PC-3 (cell line): ENCODE measurements at places on chromosomes 7 and 10. TPM values are rescaled to one million over a fixed set of nuclear protein-coding genes. Genes with fewer than 3 reads are reported as not detected.

The ZNF853 gene
- total RNA-seq, result 1.0 and 1.6 TPM in 2 replicates

DNA sequence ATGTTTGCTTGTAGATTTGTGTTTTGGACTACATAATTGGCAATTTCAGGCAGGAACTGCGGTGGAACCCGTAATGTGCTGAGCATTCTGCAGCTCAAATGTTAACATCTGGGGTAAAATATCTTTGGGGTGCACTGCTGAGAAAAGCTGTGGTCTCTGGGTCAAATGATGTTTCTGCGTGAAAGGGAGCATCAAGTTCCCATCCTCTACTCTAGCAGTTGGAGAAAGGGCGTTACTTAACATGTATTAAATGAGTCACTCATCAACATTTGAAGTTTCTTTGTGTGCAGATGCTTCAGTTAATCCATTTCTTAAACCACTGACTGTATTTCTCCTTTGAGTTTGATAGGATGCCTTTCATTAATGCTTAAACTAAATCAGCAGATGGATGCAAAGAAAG is 273.1 kb upstream of the PITRM1 start:
- H3K4me3 ChIP-seq, result no peak overlapping the region
- H3K36me3 ChIP-seq, result no peaks in the 10 kb centered on the region
- H3K27ac ChIP-seq, result no peak overlapping the region
- H3K4me1 ChIP-seq, result no peaks in the 10 kb centered on the region
- H3K27me3 ChIP-seq, result no peaks in the 10 kb centered on the region
- DNase-seq, result no peak

DNA sequence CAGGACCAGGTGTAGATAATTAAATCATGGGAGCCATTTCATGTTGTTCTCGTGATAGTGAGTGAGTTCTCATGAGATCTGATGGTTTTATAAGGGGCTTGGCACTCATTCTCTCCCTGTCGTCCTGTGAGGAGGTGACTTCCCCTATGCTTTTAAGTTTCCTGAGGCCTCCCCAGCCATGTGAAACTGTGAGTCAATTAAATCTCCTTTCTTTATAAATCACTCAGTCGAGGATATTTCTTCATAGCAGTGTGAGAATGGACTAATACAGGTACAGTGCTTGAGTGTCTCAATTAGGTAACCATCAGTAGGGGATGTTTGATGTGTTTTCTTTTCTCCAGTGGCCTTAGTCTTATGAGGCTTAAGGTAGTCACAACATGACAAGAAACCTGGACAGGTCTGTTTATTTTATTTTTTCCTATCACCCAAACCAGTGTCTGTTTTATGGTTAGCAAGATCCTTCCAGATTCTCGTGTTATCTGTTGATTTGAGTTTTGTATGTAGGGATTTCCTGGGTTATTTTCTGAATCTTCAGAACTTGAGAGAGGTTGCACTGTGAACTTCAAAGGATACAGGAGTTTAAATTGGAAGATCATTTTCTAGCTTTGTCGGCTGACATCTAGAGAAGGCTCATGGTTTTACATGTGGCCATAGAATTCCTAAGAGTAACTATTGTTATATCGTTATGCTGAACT is 32.1 kb downstream of the UMAD1 start:
- H3K27ac ChIP-seq, result no peak overlapping the region
- H3K27me3 ChIP-seq, result no peaks in the 10 kb centered on the region
- H3K4me1 ChIP-seq, result no peaks in the 10 kb centered on the region
- DNase-seq, result no peak
- no peaks in the 10 kb centered on the region for H3K36me3 ChIP-seq
- H3K4me3 ChIP-seq, result no peak overlapping the region

- H3K27ac ChIP-seq, result no peak overlapping the region
- no peak overlapping the region for H3K4me3 ChIP-seq
- H3K27me3 ChIP-seq, result peaks cover 19% of the 10 kb centered on the region
- no peaks in the 10 kb centered on the region for H3K36me3 ChIP-seq
- no peak for DNase-seq
These were observed 6.5 kb upstream of the WDR86 start for GRCh38 chr7:151416112-151416940.

The ANKRD22 gene
- total RNA-seq, result 5.0 and 6.2 TPM in 2 replicates

GRCh38 chr10:35126062-35126529 is 550 bp upstream of the CREM start:
- DNase-seq, result no peak
- peak overlapping the region; percentile 27 for H3K27ac ChIP-seq
- peaks cover 36% of the 10 kb centered on the region for H3K4me1 ChIP-seq

DNA sequence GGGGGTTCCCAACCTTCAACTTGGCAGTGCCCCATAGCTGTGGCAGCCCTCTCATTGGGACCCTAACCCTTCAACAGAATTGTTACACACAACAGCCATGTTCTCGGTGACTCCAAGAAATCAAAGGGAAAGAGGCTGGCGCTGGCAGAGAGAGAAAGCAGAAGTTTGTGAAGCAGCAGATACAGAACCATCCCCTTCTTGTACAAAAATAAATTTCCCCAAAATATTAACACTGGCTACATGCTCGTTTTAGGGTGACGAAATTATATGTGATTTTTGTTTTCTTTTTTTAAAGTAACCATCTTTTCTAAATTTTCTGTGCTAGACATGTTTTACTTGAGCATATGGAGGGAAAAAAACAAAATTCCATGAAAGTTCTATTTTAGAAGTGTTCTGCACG is 45.2 kb upstream of the SAMD8 start:
- H3K27me3 ChIP-seq, result no peaks in the 10 kb centered on the region
- no peaks in the 10 kb centered on the region for H3K36me3 ChIP-seq
- no peak for DNase-seq
- H3K4me3 ChIP-seq, result no peak overlapping the region
- H3K4me1 ChIP-seq, result no peaks in the 10 kb centered on the region
- no peak overlapping the region for H3K27ac ChIP-seq

The FAM180A gene
- total RNA-seq, result not detected in 2 replicates

DNA sequence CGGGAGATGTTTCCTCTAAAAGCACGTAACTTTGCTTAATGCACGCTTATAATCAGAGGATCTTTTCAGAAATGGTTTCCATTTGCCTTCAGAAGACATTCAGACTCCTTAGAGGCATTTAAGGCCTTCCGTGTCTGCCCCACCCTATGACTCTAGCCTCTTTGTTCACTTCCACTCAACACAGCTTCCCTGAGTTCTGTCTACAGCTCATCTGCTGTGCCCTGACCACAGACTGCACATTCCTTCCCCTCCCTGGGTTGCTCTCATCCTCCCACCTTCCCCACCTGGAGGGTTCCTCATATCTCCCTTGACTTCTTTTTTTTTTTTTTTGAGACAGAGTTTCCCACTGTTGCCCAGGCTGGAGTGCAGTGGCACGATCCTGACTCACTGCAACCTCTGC is 16.6 kb downstream of the FBH1 start:
- no peaks in the 10 kb centered on the region for H3K4me1 ChIP-seq
- no peak overlapping the region for H3K4me3 ChIP-seq
- no peak overlapping the region for H3K27ac ChIP-seq
- no peak for DNase-seq
- H3K27me3 ChIP-seq, result no peaks in the 10 kb centered on the region

DNA sequence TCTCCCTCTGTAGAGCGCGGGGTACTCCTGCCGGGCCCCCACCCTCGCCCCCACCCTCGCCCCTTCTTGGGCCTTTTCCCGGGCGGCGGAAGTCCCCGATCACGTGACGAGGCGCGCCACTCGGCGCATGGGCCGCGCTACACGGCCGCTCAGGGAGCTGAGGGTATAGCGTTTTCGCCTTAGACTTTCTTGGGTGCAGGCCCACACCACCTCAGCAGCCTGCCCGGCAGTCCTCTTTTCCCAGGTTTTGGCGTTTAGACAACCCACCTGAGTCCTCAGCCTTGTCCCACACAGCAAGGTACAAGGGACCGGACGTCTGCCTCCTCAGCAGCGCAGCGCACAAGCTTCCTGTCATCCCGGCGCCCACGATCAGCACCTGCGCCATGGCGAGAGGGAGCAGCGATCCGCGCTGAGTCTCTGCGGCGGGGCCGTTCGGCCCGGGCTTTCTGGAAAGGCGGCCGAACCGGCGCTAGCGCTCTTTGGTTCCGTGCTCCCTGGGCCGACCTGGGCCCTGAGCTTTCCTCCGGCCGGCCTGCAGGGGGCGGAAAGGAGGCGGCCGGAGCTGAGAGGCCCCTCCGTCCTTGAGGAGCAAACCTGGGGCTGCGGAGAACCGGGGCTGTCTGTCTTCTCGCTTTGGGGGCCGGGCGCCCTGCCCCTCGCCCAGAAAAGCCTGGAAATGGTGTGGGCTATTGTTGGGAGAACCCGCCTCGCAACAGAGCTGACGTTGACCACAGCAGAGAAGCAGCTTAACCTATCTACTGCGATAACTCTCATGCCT is at the start of gene RNLS:
Gene RNLS, minus strand, starts transcription at position 513 of the 778 bp plus-strand sequence.
- no peak for DNase-seq
- no peak within 1 kb of the TSS for H3K4me3 ChIP-seq
- no peaks in the 10 kb centered on the region for H3K27me3 ChIP-seq
- no peaks in the 10 kb centered on the region for H3K4me1 ChIP-seq
- no peaks in the 10 kb centered on the region for H3K36me3 ChIP-seq

DNA sequence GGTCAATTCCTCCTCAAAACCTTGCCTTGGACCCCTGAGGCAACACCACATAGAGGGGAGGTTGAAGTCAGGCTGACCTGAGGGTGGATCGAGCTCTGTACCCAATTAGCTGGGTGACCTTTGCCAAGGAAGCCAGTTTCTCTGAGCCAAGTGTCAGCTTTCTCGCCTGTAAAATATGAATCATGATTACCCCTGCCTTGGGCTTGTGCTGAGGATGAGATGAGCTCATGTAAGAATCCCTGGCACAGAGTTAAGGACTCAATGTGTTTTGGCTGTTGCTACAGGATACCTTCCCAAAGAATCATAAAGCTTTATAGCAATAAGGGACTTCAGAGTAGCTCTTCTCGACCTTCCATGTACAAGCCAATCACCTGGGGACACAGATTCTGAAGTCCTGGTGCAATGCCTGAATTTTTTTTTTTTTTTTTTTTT is 43.5 kb upstream of the CACUL1 start:
- no peak overlapping the region for H3K27ac ChIP-seq
- H3K4me3 ChIP-seq, result no peak overlapping the region
- H3K4me1 ChIP-seq, result peaks cover 21% of the 10 kb centered on the region
- H3K27me3 ChIP-seq, result no peaks in the 10 kb centered on the region

The KCND2 gene
- 0.17 and 0.33 TPM in 2 replicates for total RNA-seq

GRCh38 chr10:14566498-14566897 is 208.2 kb downstream of the FAM107B start:
- no peak overlapping the region for H3K4me3 ChIP-seq
- peaks cover 6% of the 10 kb centered on the region for H3K4me1 ChIP-seq
- H3K27me3 ChIP-seq, result no peaks in the 10 kb centered on the region
- H3K36me3 ChIP-seq, result peaks cover 16% of the 10 kb centered on the region
- DNase-seq, result no peak
- no peak overlapping the region for H3K27ac ChIP-seq

The NOS3 gene
- 0.66 and 2.5 TPM in 2 replicates for total RNA-seq

- peaks cover 5% of the 10 kb centered on the region; the same call in 1 of the 2 replicates for H3K36me3 ChIP-seq
- peak overlapping the region; percentile 98 for H3K4me3 ChIP-seq
- DNase-seq, result peak; percentile 64
- H3K27me3 ChIP-seq, result no peaks in the 10 kb centered on the region
These were observed 2.2 kb downstream of the MAP3K8 start for GRCh38 chr10:30436191-30436611.

The RPEL1 gene
- not detected in 2 replicates for total RNA-seq

The PTN gene
- total RNA-seq, result 0.07 and 0.46 TPM in 2 replicates

The ZNF862 gene
- total RNA-seq, result 3.0 and 15.1 TPM in 2 replicates

The SLC26A5 gene
- 0.29 and 0.86 TPM in 2 replicates for total RNA-seq

DNA sequence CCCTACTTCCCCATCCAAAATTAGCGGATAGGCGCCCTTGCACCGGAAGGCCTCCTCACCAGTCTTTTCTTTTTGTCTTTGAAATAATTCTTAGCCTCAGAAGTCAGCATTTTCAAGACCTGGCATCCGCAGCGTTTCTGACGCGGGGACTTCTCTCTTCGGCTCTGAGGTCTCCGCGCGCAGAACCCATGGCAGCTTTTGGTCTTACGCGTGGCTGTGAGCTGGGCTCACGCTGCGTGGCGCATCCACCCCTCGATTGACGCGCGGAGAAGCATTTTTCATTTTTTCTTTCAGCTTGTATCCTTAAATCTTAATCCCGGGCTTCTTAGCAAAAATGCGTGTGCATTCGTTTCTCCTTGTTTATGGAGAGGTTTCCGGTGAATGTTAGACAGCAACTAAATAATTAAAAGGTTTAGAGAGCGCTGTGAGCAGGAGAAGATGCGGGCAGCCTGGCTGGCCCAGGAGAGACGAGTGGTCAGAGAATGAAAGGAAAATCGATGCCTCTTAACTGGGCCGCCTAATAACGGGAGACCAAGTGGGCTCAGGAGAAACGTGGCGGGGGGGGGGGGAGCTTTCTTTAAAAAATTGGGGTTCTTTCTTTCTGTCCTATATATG is 2.0 kb upstream of the GATA3 start:
- H3K4me1 ChIP-seq, result peaks cover 4% of the 10 kb centered on the region; the same call in 1 of the 2 replicates
- no peak overlapping the region for H3K27ac ChIP-seq
- no peak for DNase-seq
- no peaks in the 10 kb centered on the region for H3K36me3 ChIP-seq
